ENCODE measurements at places on chromosomes 2 and 18.

GRCh38 chr2:233803994-233804393, 25.9 kb downstream of the MROH2A start:
- DNase-seq = no peak

DNA sequence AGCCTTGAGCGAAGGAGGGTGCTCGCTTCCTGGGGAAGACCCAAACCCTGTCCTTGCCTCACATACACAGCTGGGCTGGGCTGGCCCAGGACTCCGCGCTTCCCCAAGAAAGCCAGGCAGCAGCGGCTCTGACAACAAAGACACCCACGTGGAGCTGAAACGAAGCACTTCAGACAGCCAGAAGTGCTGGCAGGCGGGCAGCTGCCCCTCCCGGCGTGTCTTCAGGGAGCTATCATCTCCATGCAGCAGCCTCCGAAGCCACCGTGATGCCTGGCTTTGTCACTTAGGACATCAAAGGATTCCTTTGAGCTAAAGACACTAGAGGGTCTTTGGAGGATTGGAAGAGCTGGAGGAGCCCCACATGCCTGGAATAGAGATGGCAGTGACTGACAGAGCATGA, 35.2 kb downstream of the C1QL2 start:
- no peak for DNase-seq

DNA sequence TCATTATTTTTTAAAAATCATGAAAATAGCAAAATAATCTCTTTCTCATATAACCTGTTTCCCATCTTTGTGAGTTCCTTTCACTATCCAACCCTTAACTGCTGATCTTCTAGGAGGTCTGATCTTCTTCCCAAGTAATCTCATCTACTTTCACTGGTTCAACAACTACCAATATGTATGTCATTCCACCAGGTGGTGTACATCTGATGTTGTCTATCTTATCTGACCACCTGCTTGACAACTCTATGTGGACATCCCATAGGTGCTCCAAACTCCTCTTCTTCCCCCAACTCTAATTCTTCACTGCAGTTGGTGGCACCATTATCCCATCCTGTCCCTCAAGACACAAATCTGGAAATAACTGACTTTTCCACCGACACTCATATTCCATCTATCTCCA, 62.5 kb downstream of the FAM228A start:
- DNase-seq = no peak

DNA sequence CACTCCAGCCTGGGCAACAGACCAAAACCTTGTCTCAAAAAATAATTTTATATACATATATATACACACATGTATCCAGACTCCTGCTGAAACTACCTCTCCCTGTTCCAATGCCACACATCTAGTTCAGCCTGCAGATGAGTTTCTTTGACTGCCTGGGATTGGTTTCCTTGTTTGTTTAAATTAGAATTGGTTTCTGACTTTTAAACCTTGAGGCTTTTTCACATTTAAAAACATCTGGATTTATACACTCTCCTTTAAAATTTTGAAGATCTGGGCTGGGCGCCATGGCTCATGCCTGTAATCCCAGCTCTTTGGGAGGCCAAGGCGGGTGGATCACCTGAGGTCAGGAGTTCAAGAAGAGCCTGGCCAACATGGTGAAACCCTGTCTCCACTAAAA, 21.8 kb upstream of the CXCR1 start:
- no peak for DNase-seq

GRCh38 chr18:63741769-63742168, 33.4 kb upstream of the SERPINB7 start:
- no peak for DNase-seq

GRCh38 chr2:96449637-96450036, 55.5 kb downstream of the NEURL3 start:
- no peak for DNase-seq

DNA sequence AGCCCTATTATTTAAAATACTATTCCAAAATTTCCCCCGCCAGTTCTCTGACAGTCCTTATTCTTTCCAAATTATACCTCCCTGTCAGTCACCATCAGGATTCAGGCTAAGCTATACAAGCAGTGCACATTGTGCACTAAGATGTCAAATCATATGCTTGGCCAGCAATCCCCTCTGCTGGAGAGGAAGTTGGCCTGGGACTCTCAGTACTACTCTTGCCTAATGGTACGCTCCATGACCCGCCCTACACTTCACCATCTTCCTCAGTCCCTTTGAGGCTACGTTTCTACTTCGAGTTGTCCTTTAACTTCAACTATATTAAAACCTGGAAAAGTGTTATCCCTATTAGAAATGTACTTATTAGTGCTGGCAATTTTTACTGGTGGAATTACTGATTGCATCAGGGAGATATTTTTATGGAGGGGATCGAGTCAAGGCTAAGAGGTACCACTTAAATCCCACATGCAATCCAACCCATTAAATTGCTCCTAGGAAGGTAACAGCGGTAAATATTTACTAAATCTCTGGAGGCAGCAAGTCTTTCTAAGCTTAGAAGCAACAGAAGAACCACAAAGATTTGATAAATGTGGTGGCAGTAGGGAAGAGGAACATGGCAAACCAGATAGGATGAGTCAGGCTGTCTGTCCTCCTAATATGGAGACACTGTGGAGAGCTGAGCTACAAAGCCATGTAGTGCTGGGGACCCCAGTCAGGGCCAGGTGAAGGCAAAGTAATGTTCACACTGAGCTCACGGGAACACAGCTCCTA, 2.7 kb downstream of the USP40 start:
- peak; percentile 21 for DNase-seq

DNA sequence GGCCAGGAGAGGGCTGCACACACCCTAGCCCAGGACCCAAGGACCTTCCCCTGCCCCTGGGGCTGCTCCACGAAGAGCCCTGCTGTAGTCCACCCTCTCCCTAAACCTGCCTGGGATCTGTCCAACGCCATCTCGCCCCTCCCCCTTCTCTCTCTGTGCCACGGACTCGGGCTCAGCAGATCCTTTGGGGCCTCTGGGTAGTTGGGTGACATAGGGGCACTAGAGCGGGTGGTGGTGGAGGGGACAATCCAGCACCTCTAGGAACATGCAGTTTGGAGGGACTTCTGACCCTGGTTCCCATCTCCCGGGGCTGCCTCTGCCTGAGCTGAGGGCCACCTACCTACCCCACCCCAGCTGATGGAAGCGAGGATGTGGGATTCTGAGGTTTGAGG, 7.3 kb upstream of the CRYBA2 start:
- DNase-seq = no peak

DNA sequence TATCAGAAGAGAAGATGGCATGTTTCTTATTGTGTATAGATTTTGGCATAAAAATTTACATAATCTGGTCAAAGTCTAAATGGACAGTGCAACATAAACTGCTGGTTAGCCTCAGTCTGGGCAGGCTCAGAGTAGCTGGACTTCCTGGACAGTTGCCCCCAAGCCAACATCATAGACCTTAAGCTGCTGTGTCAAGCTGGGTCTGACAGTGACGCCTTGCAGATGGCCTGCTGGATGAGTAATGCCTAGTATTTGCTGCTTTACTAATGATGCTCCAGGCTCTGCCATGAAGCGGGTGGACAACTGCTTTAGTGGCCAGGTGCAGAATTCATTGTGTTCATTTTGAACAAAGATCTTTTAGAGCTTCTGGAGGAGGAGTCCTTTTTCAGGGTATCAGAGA, 603.7 kb upstream of the ZEB2 start:
- DNase-seq = no peak

DNA sequence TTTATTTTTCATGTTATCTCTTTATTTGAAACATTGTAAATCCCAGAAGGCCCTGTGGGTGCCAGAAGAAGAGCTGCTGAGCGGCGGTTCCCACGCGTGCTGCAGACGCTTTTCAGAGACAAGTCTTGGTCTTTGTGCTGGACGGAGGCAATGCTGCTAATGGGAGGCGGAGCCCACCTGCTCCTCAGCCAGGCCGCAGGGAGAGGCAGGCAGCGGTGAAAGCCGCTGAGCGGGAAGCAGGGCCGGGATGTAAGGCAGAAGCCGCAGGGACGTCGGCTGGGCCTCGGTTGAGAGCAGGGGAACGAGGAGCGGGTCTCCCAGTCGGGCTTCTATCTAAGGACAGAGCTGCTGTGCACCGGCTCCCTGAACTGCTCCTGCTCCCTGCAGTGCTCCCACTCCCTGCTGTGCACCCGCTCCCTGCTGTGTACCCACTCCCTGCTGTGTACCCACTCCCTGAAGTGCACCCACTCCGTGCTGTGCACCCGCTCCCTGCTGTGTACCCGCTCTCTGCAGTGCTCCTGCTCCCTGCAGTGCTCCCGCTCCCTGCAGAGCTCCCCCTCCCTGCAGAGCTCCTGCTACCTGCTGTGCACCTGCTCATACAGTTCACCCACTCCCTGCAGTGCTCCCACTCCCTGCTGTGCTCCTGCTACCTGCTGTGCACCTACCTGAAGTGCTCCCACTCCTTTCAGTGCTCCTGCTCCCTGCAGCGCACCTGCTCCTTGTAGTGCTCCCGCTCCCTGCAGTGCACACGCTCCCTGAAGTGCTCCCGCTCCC, 16.4 kb downstream of the TMEM18 start:
- no peak for DNase-seq

DNA sequence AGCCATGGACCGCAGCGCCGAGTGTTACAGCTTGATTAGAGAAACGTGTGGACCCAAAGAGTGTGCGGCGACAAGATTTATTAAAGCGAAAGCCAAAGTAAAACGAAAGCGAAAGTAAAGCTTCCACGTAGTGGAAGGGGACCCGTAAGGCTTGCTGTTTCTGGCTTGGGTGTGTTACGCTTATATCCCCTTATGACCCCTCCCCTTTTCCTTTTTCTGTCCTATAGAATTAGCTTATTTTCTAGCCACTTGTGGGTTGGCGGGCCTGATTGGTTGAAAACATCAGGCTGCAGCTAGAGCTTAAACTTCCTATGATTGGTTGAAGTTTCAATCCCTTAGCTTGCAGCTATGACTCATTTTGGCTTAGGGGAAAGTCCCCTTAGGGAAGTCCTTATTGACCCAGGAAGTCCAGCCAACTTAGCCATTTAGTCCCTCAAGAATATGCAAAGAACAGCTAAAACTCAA, 969.7 kb downstream of the DCDC2C start:
- DNase-seq = peak; percentile 59

DNA sequence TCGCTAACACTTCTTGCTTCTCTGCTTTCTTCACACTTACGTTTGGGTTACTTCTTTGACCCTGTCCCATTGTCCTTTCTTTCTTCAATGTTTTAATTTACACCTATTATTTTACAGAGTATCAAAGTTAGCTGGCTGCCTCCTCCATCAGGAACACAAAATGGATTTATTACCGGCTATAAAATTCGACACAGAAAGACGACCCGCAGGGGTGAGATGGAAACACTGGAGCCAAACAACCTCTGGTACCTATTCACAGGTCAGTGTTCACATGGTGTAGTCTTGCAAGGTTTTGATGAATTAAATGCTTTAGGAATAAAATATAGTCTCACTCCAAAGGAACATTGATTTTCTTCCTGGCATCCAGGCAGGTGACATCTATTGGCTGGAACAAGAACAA, 919.0 kb downstream of the MBD2 start:
- no peak for DNase-seq

DNA sequence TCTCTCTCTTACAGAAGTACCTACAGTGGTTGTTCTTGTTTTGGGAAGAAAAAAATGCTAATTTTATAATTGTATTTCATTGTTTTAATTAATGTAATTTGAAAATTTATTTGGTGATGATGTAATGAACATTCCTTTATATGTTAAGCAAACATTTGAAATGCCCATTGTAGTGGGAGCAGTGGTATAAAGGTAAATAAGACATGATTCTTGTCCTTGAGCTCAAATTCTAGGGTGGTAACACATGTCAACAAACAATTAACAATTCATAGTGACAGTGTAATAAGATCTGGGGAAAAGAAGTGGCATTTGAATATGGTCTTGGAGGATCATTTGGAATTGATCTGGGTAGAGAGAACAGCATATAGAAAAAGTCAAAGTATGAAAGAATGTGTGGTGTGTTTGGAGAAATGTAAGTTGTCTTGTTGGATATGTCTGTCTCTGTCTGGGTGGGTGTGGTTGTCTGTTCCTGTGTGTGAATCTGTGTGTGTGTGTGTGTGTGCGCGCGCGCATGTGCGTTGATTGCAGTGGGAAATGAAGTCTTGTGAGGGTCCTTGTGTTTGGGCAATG, 5.8 kb downstream of the PTPN4 start:
- no peak for DNase-seq

DNA sequence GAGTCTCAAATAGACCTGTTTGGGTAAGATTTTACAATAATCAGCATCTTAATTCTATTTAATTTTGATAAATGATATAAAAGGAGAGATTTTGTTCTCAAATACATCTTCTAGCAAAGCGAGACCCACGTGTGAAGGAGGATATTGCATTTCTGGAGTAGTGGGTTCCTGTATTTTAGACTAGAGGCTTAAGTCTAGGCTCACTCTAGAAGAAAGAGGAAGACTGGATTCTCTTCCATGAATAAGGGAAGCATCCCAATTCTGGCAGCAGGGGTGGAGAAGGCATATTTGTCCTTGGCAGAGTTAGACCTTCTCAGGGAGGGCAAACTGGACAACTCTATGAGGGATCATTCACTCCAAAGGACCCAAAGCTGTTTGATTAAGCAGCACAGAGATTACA, 11.3 kb upstream of the FAM228A start:
- no peak for DNase-seq

DNA sequence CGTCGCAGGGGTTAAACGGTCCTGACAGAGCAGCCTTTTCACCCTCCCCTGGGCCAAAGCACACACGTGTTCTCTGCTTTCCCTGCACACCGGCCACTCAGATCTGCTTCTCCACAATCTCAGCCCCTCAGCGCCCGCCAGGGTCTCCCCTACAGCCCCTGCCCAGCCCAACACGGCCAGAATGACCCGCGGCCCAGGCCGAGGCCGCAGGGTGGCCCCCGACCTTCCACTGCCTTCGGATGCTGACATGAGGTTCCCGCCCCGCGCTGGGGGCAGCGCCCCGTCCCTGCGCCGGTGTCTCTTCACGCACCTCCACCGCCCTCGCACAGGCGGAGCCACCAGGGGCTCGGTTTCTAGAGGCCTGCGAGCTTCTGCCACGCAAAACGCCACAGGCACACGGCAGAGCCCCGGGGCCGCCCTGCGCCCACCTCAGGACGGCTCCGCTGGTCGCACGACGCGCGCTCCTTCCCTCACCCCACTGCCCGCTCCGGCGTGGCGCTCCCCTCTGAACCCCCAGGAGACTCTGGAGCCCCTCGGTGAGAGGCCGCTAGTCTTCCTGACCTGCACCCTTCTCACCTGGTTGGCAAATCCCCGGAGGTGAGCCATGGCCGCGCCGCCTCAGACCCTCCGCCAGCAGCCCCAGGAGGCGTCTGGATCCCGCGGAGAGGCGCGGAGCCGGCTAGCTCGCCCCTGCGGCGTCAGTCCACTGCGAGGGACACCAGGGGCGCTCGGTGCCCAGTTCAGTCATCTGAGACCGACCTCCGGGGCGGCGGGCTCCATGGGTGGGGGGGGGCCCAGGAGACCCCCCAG, 749 bp downstream of the STK25 start:
- no peak for DNase-seq

- DNase-seq = no peak
Observed at GRCh38 chr2:126658905-126659561, 3.1 kb downstream of the GYPC start.

GRCh38 chr2:851680-852079, 99.0 kb upstream of the SNTG2 start:
- no peak for DNase-seq

- DNase-seq = no peak
Observed at GRCh38 chr18:10937743-10938640, 211.4 kb downstream of the PIEZO2 start.

- no peak for DNase-seq
Observed at GRCh38 chr2:72864500-72864899, 22.7 kb upstream of the SPR start.

- DNase-seq = no peak
Observed at GRCh38 chr18:52715421-52715820, 375.4 kb downstream of the DCC start.
